ENCODE measurements at places on chromosomes 7 and 10. TPM values are rescaled to one million over a fixed set of nuclear protein-coding genes. Genes with fewer than 3 reads are reported as not detected.

Gene PIP
- total RNA-seq, result not detected

Gene CALML5
- not detected for total RNA-seq

Gene DPY19L1
- 20.3 TPM for total RNA-seq

Gene CPA4
- total RNA-seq, result 0.48 TPM

Gene FAM237B
- total RNA-seq, result not detected

Gene AGR2
- total RNA-seq, result 8.5 TPM

Gene SSBP1
- total RNA-seq, result 91.4 TPM

Gene EEF1AKMT2
- total RNA-seq, result 21.4 TPM

Gene TAS2R3
- total RNA-seq, result 3.5 TPM

Gene SPDYE6
- not detected for total RNA-seq

Gene ABCB4
- total RNA-seq, result 0.48 TPM

Data from ovary (tissue), 10 donors.